ENCODE measurements at places on chromosomes 11 and 22.

GRCh38 chr22:50342651-50343540, at the start of gene PPP6R2:
TSS of gene PPP6R2 (plus strand) at chr22:50343327. CDS start at chr22:50393909, 50,582 bp downstream.
- DNase-seq: peak; percentile 74

- peak; percentile 69 for DNase-seq
Measured at GRCh38 chr22:27378311-27378800, 423.2 kb downstream of the MN1 start.

- DNase-seq: no peak
Measured at GRCh38 chr11:92222701-92223100, 1.9 kb upstream of the FAT3 start.

DNA sequence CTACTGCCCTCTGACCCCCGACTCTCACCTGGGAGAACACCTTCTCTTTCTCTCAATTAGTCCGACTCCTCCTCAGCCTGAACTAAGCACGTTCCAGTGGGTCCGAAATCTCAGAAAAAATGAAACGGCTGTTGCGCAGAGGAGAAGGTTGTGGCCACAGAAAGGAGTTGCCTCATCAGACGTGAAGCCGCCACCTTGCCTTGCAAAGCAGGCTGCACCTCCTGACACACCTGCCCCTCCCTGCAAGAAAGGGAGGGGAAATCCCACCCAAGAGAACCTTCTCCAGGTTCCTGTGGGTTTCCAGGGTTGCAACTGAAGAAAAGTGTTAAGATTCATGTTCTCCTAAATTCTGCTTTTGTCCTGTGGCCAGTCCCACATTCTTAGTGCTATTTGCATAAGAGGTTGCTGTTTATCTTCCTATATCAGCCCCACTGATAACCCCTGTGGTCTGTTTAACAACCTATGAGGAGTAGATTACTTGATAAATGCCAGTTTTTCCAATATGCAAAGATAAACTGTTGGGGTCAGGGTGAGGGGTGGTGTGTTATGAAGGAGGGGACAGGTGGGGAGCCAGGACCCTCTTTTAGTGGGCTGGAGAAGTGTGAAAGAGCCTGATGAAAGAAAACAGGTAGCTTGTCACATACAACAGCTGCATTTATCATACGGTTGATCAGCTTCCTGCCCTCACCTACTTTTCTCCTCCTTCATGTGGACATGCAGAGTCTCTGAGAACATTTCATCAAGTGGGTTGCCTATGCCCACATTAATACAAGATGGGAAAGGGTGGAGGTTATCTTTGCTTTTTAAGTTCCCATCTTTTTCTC, 18.2 kb downstream of the ZBTB16 start:
- DNase-seq: no peak

GRCh38 chr11:95922536-95923438, 1.1 kb downstream of the MTMR2 start:
- DNase-seq: no peak

DNA sequence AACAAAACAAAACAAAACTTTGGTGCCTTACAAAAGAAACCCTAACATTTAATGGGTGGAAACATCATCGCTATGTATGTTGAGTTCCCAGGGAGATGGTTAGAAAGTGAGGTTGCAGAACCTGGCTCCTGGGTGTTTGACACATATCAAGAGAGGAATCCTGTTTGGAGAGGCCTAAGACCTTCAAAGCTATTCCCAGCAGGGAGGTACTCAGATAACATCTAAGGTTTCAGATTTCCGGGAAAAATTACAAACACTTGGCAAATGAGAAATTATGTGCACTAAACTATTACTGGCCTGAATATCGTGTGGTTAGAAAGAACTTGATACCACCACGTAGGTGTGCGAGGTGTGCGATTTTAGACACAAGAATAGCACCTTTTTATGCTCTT, 18.5 kb downstream of the TRIM5 start:
- DNase-seq: no peak

GRCh38 chr22:42863349-42863961, 6.4 kb upstream of the ARFGAP3 start:
- DNase-seq: no peak

DNA sequence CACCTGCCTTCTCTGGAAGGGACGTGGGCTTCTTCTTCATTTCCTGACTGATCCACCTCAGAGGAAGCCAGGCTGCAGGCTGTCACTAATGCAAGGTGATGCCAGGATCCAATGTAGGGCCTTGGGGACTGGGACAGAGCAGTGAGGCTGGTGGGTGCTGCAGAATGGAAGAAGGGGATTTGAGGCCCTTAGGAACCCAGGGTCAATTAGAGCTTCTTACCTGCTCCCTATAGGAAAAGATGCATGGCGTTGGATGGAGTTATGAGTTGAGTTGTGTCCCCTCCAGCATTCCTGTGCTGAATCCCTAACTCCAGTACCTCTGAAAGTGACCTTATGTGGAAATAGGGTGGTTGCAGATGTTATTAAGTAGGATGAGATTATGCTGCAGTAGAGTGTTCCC, 190.4 kb downstream of the MIAT start:
- no peak for DNase-seq

DNA sequence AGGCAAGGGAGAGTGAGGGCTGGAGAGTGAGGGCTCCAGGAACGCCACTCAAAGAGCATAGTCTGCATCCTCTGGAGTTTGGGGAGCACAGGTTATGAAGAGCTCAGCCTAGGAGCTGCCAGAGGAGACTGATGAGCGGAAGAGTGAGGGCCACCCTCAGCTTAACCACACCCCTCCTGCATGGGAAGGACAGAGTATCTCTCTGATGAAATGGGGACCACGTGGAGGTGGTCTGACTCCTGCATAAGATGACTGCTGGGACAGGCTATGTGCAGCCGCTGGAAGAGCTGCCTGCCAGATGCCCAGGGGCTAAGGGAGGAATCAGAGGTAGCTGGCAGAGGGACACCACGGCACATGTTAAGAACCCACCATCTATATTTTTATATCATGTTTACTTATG, 162.9 kb upstream of the POU2AF2 start:
- DNase-seq: no peak

DNA sequence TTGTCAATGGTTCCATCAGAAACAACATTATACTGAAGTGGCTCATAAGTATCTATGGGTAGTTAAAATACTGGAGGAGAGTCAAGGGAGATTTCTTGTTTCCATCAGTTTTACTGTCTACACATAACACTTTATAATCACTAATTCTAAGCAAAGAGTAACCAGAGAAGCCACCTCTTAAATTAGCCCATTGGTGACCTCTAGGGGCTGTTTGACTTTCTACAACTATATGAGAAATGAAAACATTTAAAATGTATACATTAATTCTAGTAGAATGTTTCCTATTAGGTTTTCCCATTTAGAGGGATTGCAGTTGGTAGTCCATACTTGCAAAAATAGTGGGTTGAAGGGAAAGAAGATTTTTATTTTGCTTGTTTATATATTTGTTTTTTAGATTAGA, 504.3 kb downstream of the FAM181B start:
- no peak for DNase-seq

All from retina (tissue), 1 donor.